ENCODE measurements at places on chromosomes 5 and 9.
A peak's percentile ranks its signal among the peaks of the same experiment; 100 is the strongest.

DNA sequence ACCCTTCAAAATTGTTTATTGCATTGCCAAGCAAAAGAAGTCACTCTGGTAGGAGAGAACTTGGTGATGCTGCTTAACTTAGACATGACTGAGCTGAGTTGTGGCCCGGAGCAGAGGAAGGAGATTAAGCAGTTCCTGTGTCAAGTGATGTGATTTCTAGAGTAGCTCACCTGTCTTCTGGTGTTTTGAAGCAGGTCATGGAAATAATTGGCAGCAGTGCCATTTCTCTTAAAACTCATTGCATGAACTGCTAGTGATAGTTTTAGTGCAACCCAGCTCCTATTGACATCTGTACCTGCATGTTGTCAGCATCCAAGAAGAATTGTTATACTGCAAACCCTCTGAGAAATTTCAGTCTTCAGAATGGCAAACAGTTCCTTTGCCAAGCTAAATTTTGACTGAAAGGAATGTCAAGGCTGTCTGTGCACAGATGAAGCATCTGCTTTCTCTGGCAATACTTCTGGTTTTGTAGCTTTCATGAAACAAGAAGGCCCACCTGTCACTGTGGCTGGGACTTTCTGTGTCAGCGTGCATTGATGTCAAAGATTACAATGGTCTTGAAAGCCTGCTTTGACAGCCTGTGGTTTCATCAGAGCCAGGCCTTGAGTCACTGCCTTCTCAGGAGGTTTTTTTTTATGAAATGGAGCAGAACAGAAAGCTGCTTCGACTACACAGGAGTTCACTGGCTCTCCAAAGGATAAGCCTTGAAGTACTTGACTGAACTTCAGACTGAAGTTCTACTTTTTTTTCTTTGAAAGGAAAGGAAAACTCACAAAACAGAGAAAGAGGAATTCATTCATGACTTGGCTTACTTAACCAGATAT lies 90.6 kb downstream of the RALGPS1 start:
- no peak for DNase-seq

DNA sequence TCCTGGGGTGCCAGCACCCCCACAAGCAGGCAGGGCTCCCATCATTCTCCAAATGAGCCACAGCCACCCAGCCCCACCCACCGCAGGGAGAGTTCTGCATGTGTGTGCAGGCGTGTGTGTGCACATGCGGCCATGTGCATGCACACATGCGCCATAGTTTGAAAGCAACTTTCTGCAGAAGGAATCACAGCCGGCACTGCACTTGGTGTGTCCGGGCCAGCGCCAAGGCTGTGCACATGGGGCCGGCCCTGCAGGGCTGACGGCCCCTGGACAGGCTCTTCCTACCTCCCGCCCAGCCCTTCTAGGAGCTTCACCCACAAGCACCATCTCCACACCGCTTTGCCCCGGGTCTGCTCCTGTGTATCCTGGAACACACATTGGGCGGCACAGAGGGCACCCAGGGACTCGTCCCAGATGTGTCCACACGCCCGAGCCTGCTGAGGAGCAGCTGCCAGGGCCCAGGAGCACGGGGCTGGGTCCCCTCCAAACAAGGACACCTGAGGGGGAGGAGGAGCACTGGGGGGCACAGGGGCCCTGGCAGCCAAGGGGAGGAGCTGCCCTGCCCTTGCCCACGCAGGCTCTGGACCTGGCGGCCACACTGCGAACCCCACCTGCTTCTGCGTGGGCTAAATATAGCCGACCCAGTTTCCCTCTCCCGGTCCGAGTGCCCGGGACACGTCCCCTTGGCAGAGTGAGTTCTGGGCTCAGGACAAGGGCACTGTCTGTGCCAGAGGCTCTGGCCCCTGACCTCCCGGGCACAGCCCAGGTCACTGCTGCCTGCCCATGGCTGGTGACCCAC lies 19.1 kb downstream of the TPPP start:
- no peak for DNase-seq

DNA sequence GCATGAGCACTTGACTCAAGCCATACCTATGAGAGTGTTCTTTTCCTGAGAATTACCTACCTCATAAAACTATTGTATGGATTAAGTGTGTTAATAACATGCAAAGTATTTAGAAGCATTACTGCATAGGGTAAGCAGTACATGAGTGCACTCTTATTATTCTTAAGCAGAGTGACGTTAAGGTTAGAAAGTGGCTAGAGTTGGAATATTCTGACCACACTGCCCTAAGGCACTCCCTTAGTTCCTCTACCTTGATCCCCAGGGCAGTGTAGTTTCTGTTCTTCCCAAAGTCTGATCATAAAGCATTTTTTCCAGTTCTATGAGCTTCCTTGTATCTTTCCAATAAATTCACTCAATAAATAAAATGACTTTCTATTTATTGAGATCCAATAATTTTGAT lies 189.2 kb downstream of the PCSK1 start:
- no peak for DNase-seq

- peak; percentile 59 for DNase-seq
Measured at GRCh38 chr5:9513827-9514226, 32.0 kb downstream of the SEMA5A start.

DNA sequence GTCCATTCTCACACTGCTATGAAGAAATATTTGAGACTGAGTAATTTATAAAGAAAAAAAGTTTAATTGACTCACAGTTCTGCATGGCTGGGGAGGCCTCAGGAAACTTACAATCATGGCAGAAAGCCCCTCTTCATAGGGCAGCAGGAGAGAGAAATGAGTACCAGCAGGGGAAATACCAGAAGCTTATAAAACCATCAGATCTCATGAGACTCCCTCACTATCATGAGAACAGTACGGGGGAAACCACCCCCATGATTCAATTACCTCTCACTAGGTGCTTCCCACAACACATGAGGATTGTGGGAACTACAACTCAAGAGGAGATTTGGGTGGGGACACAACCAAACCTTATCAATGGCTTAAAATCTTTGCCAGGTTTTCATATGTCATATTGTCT lies 20.3 kb upstream of the TENT4A start:
- no peak for DNase-seq

GRCh38 chr9:36749461-36749860 lies 176.8 kb downstream of the MELK start:
- DNase-seq: no peak

DNA sequence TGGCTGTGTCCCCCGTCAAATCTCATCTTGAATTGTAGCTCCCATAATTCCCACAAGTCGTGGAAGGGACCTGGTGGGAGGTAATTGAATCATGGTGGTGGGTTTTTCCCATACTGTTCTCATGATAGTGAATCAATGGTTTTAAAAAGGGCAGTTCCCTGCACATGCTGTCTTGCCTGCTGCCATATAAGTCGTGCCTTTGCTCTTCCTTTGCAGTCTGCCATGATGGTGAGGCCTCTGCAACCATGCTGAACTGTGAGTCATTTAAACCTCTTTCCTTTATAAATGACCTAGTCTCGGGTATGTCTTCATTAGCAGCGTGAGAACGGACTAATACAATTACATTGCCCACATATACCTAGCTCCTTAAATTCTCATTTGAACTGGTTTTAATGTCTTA lies 353.0 kb upstream of the KLF4 start:
- DNase-seq: no peak

- DNase-seq: no peak
Measured at GRCh38 chr9:8627976-8628679, 828.5 kb upstream of the DMAC1 start.

DNA sequence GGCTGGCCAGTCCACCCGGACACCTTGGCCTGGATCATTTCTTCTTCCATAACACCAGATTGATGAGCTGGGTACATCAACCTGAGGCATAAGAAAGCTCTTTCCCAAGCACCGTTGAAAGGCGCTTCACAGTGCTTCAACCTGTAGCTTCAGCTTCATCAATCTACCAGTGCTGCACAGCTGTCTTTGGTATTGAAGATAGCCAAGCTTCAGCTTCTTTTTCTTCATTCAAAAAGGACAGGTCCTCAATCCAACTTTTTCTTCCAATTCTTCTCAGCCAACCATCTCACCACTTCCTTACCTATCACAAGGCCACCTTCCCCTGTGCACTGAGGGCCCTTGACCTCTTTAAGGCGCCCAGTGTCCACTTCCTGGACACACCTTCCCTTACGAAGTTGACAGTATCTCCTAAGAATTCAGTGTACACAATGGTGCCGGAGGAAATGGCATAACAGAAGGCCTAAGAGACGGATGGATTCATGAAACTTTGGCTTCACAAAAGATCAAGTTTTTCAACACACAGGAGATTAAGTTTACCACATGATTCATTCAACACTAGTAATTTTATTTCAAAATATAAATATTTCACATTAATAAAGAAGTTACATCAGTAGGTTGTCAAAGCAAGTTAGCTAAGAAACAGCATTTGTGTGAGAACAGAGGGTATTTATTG lies 1.4 kb upstream of the CTNNAL1 start:
- DNase-seq: no peak

DNA sequence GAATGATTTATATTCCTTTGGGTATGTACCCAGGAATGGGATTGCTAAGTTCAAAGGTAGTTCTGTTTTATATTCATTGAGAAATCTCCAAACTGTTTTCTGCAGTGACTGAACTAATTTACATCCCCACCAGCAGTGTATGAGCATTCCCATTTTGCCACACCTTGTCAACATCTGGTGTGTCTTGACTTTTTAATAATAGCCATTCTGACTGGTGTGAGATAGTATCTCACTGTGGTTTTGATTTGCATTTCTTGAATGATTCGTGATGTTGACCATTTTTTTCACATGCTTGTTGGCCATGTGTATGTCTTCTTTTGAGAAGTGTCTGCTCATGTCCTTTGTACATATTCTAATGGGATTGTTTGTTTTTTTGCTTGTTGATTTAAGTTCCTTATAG lies 421.5 kb downstream of the KIAA0825 start:
- DNase-seq: no peak

- no peak for DNase-seq
Measured at GRCh38 chr9:112331674-112331952, 1.8 kb downstream of the PTBP3 start.

- no peak for DNase-seq
Measured at GRCh38 chr9:95496687-95497086, 20.1 kb downstream of the PTCH1 start.

Measured in HCEC 1CT (cell line).